ENCODE measurements at places on chromosomes 5 and 9.
A peak's percentile ranks its signal among the peaks of the same experiment; 100 is the strongest.

DNA sequence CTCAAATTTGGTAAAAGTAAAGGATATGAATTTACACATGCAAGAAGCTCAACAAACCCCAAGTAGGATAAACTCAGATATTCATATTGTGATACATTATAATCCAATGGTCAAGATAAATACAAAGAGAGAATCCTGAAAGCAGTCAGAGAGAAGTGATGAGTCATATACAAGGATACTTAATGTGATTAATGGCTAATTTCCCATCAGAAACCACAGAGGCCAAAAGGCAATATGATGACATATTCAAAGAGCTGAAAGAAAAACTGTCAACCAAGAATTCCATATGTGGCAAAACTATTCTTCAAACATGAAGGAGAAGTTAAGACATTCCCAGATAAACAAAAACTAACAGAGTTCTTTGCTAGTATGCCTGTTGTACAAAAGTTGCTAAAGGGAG is 19.5 kb upstream of the IRF1 start:
- peak; percentile 86 for DNase-seq

DNA sequence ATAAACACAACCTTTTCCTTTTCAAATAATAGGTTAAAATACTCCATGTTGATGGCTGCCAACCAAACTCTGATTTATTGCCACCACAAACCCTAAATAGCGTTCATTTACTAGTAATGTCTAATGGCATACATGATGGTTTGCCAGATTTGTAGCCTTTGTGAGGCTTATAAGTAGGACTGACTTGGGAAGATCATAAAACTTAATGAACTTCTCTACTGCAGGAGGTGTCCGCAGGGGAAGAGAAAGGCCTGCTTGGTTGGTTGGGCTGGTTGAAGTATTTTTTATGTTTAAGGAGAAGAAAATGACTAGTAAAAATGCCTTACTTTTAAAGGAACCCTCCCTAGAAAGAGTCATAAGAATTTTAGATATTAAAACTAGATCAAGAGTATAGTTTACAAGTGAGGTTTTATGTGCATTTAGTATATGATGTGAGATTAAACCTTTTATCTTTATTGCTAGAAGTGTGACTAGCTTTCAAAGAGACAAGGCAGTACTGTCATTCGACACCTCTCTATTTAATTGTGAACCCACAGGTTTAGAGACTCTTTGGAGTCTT is 5.0 kb downstream of the PBX3 start:
- DNase-seq, result no peak

- peak; percentile 70 for DNase-seq
Observed at GRCh38 chr9:114385397-114386181, 2.2 kb downstream of the AKNA start.

- DNase-seq, result peak; percentile 30
Observed at GRCh38 chr5:31827867-31828266, 188.9 kb downstream of the PDZD2 start.

GRCh38 chr5:75067434-75067833 is 15.1 kb upstream of the GCNT4 start:
- DNase-seq, result no peak

Data from AG04450 (cell line).